H1 (cell line): ENCODE measurements at places on chromosomes 5 and 9. TPM values are rescaled to one million over a fixed set of nuclear protein-coding genes. Genes with fewer than 3 reads are reported as not detected.

- no peak for DNase-seq
- H3K4me1 ChIP-seq, result no peaks in the 10 kb centered on the region
- no peaks in the 10 kb centered on the region for H3K27me3 ChIP-seq
- H3K4me3 ChIP-seq, result no peak overlapping the region
- no peak overlapping the region for H3K27ac ChIP-seq
- no peaks in the 10 kb centered on the region for H3K36me3 ChIP-seq
These were observed 48.4 kb upstream of the SNAPC3 start for GRCh38 chr9:15374310-15374709.

Gene PDE6A
- total RNA-seq, result not detected in 2 replicates

DNA sequence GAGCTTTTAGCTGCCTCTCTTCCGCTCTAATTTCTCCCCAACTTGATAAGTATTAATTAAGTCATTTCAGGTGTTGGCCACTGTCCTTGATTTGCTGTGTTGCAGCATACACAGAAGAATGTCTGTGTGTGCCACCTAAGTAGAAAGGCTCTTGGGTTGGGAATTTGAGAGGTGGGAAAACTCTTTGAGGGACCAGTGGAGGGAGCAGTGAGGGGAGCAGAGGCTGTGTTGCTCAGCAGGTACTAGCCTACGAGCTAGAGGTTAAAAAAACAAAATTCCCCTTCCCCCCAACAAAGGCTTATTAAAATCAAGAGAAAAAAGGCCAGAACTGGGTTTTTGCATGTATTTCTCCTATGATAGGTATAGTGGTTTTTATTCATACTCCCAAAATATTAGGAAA lies 20.9 kb downstream of the RPS23 start:
- H3K27me3 ChIP-seq, result no peaks in the 10 kb centered on the region
- H3K4me3 ChIP-seq, result no peak overlapping the region
- no peak for DNase-seq

Gene FNIP1
- 17.1 and 17.3 TPM in 2 replicates for total RNA-seq

GRCh38 chr5:101782352-101783103 lies 513.6 kb downstream of the SLCO4C1 start:
- H3K27ac ChIP-seq, result no peak overlapping the region
- DNase-seq, result no peak
- no peaks in the 10 kb centered on the region for H3K36me3 ChIP-seq
- H3K4me3 ChIP-seq, result no peak overlapping the region
- no peaks in the 10 kb centered on the region for H3K27me3 ChIP-seq
- H3K4me1 ChIP-seq, result no peaks in the 10 kb centered on the region

Gene PDGFRB
- total RNA-seq, result 13.7 and 15.9 TPM in 2 replicates

- no peak overlapping the region for H3K4me3 ChIP-seq
- no peaks in the 10 kb centered on the region for H3K4me1 ChIP-seq
- no peak overlapping the region for H3K27ac ChIP-seq
These were observed 12.8 kb upstream of the LCP2 start for GRCh38 chr5:170310256-170310926.

Gene ITGA2
- 7.2 and 7.7 TPM in 2 replicates for total RNA-seq

GRCh38 chr5:94250985-94251384 lies 367.4 kb downstream of the KIAA0825 start:
- H3K27me3 ChIP-seq, result no peaks in the 10 kb centered on the region
- no peak overlapping the region for H3K27ac ChIP-seq
- H3K4me1 ChIP-seq, result no peaks in the 10 kb centered on the region

DNA sequence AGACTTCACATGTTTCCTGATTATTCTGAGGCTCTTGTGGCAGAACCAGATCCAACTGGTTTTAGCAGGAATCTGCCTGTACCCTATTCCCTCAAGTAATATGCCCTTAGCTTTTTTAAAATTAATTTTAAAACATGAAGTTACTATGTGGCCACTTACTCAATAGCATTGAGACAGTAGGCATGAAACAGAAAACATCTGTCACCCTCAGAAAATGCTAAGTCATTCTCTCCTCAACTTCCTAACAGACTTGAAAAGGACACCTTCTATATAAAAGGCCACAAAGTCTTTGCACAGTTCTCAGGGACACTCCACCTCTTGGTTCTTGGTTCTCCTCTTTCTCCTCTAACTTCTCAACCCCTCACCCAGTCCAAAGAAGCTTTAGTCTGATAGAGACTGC lies 277.8 kb downstream of the RAB3C start:
- no peak for DNase-seq
- no peaks in the 10 kb centered on the region for H3K4me1 ChIP-seq
- H3K27me3 ChIP-seq, result no peaks in the 10 kb centered on the region
- H3K4me3 ChIP-seq, result no peak overlapping the region
- H3K27ac ChIP-seq, result no peak overlapping the region

GRCh38 chr9:16501141-16501540 lies 369.3 kb downstream of the BNC2 start:
- no peaks in the 10 kb centered on the region for H3K4me1 ChIP-seq
- no peak overlapping the region for H3K4me3 ChIP-seq
- DNase-seq, result no peak
- no peaks in the 10 kb centered on the region for H3K27me3 ChIP-seq

GRCh38 chr9:34374905-34375552 lies 1.7 kb downstream of the MYORG start:
- no peak overlapping the region for H3K4me3 ChIP-seq
- H3K4me1 ChIP-seq, result peaks cover 4% of the 10 kb centered on the region
- H3K27me3 ChIP-seq, result peaks cover 9% of the 10 kb centered on the region; the same call in 1 of the 2 replicates
- peaks cover 9% of the 10 kb centered on the region; the same call in 1 of the 2 replicates for H3K36me3 ChIP-seq

Gene FBLL1
- 8.3 and 8.6 TPM in 2 replicates for total RNA-seq

- DNase-seq, result no peak
- H3K27me3 ChIP-seq, result no peaks in the 10 kb centered on the region
- no peak overlapping the region for H3K27ac ChIP-seq
- no peaks in the 10 kb centered on the region for H3K36me3 ChIP-seq
- H3K4me1 ChIP-seq, result no peaks in the 10 kb centered on the region
- H3K4me3 ChIP-seq, result no peak overlapping the region
These were observed 127.0 kb downstream of the GNA14 start for GRCh38 chr9:77521091-77521490.

DNA sequence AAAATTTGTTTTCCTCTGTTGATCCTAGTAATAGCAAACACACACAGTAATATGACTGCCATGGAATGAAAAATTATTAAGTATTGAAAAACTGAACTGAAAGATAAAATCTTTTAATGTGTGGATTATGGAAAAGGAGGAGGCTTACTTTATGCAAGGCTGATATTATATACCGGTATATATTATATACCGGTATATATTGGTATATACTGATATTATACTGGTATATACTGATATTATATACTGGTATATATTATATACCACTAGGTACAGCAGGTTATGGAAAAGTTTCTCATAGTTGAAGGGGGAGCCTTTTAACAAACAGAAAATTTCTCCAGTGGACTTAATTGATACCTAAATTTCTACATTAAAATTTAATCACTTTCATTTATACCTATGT lies 181.4 kb downstream of the SH3GL2 start:
- H3K4me1 ChIP-seq, result no peaks in the 10 kb centered on the region
- H3K27me3 ChIP-seq, result no peaks in the 10 kb centered on the region
- no peak overlapping the region for H3K4me3 ChIP-seq
- H3K27ac ChIP-seq, result no peak overlapping the region
- H3K36me3 ChIP-seq, result no peaks in the 10 kb centered on the region
- no peak for DNase-seq

Gene SPOUT1
- 73.4 and 77.8 TPM in 2 replicates for total RNA-seq

DNA sequence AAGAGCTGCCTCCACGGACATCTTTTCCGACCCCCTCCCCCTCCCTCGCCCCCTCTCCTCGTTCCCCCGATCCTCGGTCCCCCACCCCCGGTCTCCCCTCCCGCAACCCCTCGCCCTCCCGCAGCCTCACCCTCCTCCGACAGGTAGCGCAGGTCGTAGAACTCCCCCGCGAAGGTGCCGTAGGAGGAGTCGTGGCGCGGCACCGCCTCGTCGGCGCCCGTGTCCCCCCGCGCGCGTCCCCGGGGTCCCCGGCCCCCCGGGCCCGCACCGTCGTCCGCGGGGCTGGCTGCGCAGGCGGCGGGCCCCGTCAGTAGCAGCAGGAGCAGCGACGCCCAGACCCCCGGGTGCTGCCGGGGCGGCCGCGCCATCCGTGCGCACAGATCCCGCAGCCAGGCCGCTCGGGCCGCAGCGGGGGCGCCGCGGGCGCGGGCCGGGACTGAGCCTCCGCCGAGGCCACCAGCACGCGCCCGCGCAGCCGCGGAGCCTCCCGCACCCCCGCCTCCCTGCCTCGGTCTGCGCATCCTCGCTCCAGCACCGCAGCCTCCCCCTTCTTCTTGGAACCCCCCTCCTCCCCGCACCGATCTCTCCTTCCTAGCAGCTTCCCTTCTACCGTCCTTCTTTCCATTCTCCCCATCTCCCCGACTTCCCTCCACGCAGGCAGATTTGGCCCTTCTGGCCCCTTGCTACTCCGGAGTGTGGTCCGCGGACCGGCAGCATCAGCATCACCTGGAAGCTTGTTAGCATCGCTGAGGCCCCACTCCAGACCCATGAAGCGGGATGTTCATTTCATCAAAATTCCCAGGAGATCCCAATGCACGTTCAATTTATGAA lies at the start of gene FRRS1L:
Gene FRRS1L, minus strand, starts transcription at position 479 of the 831 bp plus-strand sequence. Its CDS starts 111 bp downstream, at position 368.
- H3K27ac ChIP-seq, result no peak within 1 kb of the TSS
- no peaks in the 10 kb centered on the region; the same call in 1 of the 2 replicates for H3K36me3 ChIP-seq
- no peak for DNase-seq
- peaks cover 20% of the 10 kb centered on the region for H3K27me3 ChIP-seq
- peak within 1 kb of the TSS; percentile 48 for H3K4me3 ChIP-seq

DNA sequence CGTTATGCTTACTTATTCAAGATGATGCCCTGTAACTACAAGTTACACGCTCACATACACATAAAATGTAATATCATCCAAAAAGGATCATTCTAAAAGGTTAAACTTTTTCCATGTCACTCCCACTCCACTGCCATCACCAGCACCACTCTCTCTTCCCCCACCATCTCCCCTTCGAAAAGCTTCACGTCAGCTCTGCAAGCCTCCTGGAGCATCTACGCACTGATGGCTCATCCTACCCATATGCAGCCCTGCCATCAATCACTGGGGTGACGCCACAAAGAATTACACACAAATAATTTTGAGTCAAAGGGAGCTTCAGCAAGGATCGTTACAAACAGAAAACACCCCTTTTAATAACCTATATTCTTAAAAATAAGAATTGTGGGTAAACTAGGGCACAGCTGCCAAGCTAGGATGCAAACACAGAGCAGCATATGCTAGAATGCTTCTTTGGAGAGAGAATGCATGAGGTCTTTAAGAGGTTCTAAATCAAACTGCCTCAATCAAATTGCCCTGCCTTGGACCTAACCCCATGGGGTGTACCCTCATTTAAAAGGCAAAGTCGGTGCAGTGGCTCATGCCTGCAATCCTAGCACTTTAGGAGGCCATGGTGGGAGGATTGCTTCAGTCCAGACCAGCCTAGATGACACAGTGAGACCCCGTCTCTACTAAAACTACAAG lies 56.1 kb downstream of the SHB start:
- no peak overlapping the region for H3K27ac ChIP-seq
- DNase-seq, result no peak
- no peak overlapping the region for H3K4me3 ChIP-seq
- H3K4me1 ChIP-seq, result peaks cover 43% of the 10 kb centered on the region

Gene C9orf43
- 0.36 and 0.52 TPM in 2 replicates for total RNA-seq

DNA sequence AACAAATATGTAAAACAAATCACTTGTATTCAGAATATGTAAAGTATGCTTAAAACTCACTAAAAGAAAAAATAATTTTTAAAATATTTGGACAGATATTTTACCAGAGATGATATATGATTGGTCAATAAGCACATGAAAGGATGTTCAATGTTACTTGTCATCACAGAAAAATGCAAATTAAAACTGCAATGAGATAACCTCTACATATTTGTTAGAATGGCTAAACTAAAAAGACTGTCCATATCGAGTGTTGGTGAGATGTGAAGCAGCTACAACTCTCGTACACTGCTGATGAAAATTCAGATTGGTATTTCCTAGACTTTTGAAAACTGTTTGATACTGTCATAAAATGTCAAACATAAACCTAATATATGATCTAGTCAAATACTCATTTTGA lies 685.1 kb downstream of the DTWD2 start:
- H3K4me3 ChIP-seq, result no peak overlapping the region
- no peak overlapping the region for H3K27ac ChIP-seq
- H3K36me3 ChIP-seq, result no peaks in the 10 kb centered on the region

- no peak overlapping the region for H3K27ac ChIP-seq
- H3K4me1 ChIP-seq, result no peaks in the 10 kb centered on the region
- DNase-seq, result no peak
- H3K27me3 ChIP-seq, result no peaks in the 10 kb centered on the region
These were observed 64.2 kb upstream of the PRSS3 start for GRCh38 chr9:33731142-33731541.

DNA sequence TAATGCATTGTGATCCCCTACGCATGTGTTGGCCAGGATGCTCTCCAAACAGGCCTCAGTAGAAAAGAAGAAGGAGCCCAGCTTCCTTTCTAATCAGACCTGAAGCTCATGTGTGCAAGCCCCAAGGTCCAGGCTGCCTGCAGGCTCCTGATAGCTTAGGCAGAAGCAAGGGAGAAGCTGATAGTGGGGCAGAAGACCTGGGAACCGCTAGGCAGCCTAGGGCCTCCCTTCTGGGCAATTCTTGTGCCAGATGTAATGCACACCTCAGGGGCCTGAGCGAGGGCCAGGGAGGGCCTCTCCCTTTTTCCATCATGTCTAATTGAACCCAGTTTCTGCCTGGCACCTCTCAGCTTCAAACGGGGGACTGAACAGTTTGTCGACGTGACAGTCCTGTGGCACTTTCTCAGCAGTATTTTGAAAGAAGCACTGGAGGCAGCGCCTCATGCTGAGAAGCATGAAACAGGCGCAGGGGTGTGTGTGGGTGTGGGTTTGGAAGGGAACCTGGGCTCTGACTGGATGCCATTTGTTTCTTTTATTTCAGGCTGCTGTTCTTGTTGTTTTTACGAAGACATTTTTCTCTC lies 212.8 kb downstream of the PIK3R1 start:
- DNase-seq, result no peak
- no peaks in the 10 kb centered on the region for H3K27me3 ChIP-seq
- H3K27ac ChIP-seq, result no peak overlapping the region
- no peaks in the 10 kb centered on the region for H3K4me1 ChIP-seq
- no peak overlapping the region for H3K4me3 ChIP-seq

- no peak overlapping the region for H3K4me3 ChIP-seq
- no peaks in the 10 kb centered on the region for H3K4me1 ChIP-seq
- peaks cover 73% of the 10 kb centered on the region for H3K36me3 ChIP-seq
- H3K27ac ChIP-seq, result no peak overlapping the region
- no peaks in the 10 kb centered on the region for H3K27me3 ChIP-seq
- DNase-seq, result no peak
These were observed 9.9 kb downstream of the CLPTM1L start for GRCh38 chr5:1334831-1335539.
